ENCODE measurements at places on chromosomes 4 and X.

- no peak for DNase-seq
These were observed 628.8 kb downstream of the SPRY1 start for GRCh38 chr4:124025428-124025827.

GRCh38 chr4:111542056-111542455, 603.2 kb upstream of the FAM241A start:
- DNase-seq: no peak

DNA sequence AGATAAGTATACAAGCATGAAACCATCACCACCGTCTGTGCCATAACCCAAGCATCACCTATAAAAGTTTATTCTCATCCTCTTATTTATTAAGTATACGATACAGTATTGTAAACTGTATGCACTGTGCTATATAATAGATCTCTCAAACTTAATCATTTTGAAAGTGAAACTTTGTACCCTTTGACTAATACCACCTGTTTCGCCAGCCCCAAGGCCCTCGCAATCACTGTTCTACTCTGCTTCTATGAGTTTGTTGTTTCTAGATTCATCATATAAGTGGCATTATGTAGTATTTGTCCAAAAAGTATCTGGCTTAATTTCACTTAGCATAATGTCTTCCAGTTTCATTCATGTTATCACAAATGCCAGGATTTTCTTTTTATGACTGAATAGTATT, 72.1 kb upstream of the DOCK11 start:
- no peak for DNase-seq

- peak; percentile 38 for DNase-seq
These were observed at the start of the genes DHRSX and ZBED1 for GRCh38 chrX:2500803-2501558. Gene DHRSX (minus strand): TSS chrX:2500976. CDS start chrX:2500925, 51 bp downstream. Gene ZBED1 (minus strand): TSS chrX:2500976. CDS start chrX:2490719, 10,257 bp downstream.

GRCh38 chrX:31435592-31435991, 363.8 kb upstream of the FTHL17 start:
- no peak for DNase-seq

GRCh38 chr4:178602833-178603232, 1160.6 kb upstream of the AGA start:
- DNase-seq: no peak

GRCh38 chr4:144967161-144967560, 130.8 kb downstream of the ANAPC10 start:
- no peak for DNase-seq

- DNase-seq: no peak
These were observed 83.5 kb upstream of the SPIN4 start for GRCh38 chrX:63434665-63435064.

GRCh38 chrX:48021026-48021900, 14.5 kb downstream of the SPACA5 start:
- peak; percentile 78 for DNase-seq

DNA sequence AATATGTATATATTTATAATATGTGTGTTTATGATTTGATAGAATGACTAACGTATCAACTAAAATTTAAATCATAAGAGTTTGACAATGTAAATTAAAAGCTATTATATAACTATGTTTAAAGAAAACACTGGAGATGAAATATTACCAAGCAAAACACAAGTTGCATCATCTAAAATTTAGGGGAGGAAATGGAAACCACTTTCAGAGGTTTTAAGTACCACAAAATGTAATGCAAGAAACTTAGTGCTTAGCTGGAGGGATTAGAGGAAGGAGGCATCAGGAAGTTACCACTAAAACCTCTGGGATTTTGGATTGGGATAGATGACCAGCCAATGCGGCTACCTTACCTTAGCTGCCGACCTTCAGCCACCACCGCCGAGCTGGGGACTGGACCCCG, 1192.1 kb upstream of the PRKX start:
- no peak for DNase-seq

DNA sequence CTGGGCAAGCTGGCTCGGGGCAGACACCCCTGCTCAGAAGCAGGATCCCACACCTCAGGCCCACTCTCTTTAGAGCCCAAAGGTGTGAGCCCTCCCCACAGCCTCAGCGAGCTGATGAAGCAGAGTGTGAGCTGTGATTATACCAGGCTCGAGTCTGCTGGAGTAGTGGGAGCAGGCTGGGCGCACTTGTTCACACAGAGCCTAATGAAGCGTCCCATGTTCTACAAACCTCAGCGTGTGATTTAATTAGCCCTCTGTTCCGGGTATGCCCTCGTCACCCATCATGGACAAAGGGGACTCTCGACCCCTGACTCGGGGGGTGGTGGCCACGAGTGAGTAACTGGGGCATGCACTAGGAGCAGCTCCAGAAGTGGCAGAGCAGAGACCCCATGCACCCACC, 62.3 kb downstream of the PPP2R2C start:
- DNase-seq: no peak

DNA sequence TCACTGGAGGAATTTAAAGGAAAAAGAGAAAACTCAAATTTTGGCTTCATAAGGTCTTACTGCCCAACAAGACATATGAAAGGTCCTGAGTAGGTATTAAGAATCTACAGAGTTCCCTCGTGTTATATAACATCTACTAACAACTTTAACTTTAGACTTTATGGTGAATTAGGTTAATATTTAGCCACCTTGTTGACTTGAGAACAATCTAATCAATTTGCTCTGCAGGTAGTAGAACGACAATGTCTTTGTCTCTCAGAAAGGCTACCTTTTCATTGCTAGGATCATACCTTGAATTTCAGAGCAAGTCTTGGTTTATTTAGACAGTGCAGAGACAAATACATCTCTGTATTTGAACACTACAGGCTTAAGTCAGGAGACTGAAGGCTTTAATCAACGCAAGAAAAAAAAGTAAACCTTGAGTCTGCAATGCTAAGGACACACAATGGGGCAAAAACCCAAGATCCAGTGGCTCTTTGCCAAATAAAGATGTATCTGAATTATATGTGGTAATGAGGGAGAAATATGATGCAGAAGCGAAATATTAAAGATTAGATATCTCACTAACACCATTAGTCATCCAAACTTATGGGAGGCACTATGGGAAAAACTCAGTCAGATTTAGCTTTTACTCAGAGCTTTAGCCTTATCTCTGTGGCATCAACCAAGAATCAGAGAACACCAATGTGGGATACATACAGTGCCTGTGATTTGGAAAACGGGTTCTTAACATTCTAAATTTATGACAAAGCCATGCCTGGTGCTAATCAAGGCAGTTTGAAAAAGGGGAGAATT, 93.6 kb upstream of the FTHL17 start:
- DNase-seq: no peak

DNA sequence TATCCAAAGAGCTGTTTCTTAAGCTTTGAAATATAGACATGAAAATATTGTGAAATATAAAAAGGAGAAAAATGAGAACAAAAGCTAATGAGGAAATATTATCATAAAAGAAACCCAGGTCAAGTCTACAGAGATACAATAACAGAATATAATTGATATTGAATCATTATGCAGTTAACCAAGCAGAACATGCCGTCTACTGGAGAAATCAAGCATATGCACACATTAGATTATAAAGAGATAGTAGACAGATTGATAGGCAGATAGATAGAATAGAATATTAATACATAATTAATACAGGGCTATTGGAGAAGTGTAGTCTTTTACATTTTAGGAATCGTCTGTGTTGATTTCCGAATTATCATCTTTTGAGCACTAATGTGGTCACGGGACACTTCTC, 208.5 kb downstream of the EPHA5 start:
- no peak for DNase-seq

GRCh38 chr4:1792832-1793495, at the start of gene FGFR3:
Gene FGFR3 (plus strand): TSS chr4:1793293. CDS start chr4:1793935, 642 bp downstream.
- peak; percentile 14 for DNase-seq

DNA sequence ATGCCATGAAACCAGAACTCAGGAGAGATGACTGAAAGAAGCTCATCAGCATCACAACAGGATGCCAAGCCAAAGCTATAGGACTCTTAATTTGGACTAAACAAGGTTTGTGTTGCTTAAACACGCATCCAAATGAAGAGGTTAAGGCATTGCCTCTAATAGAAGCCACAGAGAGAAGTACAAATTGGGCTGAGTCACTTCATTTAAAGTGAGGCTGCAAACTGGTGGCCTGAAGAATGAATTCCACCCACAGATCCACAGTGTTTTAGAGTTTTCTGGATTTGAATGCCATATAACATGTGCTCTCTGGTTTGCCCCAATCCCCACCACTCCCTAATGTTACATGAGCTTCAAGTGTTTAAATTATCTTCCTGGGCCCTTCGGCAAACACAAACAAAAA, 103.5 kb downstream of the FIP1L1 start:
- DNase-seq: no peak

DNA sequence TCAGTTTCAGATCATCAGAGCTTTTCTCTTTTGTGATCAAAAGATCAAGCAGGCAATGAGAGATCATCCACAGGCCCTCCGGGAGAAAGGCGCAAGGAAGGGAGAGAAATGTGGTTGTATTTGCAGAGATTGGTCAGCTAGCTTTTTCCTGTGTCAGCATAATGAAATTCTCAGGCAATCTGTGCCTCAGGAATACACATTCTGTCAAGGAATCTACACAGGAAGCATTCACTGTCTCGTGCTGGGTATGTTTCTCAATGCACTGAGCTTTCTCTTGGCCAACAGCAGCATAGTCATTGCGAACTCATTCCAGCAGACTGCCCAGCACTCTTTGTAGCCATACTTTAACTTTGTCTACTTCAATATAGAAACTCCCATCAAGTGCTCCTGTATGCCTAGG, 413.7 kb downstream of the PPP3CA start:
- DNase-seq: no peak

- DNase-seq: no peak
These were observed 893 bp upstream of the METAP1 start for GRCh38 chr4:98994474-98995182.

DNA sequence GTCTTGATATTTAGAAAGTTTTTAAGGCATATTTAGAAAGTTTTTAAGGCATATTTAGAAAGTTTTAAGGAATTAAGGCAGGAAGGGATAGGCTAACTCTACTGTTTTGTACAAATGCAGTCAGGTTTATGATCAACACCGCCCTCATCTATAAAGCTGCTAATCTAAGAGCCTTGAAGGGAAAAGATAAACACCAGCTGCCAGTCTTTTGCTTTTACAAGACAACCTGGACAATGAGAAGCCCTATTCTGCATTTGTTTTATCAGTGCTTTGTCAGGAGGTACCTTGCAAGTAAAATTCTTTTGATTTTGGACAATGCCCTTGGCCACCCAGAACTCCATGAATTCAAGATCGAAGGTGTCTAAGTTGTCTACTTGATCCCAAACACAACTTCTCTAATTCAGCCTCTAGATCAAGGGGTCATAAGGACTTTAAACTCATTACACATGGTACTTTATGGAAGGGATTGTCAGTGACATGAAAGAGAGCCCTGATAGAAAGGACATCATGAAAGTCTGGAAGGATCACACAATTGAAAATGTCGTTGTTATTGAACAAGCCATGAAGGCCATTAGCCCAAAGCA, 39.8 kb downstream of the IL15 start:
- DNase-seq: no peak

DNA sequence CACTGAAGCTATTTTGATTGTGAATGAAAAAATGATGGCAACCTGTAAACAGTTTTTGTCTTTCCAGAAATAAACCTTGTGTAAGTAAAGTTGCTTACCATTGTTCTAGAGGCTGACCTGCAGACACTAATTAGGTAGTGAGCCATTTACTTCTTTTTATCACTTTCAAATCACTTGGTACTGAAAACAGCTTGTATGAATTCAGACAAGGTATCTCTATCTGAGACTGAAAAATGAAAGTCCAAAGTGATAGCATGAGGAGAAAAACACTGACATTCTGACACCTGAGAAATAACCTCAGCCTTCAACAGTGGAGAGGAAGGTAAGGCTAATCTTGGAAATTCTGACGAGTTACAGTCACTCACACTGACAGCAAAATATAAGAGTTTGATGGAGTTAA, 238.8 kb downstream of the GPC3 start:
- no peak for DNase-seq

- no peak for DNase-seq
These were observed 136.4 kb downstream of the MAPK10 start for GRCh38 chr4:86223472-86223871.

DNA sequence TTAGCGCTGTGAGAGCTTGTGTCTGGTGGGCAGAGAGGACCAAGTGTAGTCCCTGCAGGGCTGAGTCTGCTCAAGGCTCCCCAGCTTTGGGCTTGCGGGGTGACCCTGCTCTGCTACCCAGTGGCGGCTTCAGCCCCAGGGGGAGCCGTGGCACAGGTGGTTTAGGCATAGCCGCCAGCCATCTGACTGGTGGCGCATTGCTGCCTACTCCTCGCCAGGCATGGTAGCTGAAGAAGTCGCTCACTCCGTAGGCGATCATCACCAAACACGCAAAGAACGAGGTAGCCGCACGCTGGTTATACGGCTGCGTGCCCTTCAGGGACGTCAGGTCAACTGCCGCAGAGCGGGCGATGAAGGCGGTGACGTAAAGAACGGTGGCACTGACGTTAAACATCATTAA, 180.7 kb upstream of the DIPK2B start:
- DNase-seq: no peak

- no peak for DNase-seq
These were observed 133.8 kb downstream of the LDB2 start for GRCh38 chr4:16764622-16765021.

DNA sequence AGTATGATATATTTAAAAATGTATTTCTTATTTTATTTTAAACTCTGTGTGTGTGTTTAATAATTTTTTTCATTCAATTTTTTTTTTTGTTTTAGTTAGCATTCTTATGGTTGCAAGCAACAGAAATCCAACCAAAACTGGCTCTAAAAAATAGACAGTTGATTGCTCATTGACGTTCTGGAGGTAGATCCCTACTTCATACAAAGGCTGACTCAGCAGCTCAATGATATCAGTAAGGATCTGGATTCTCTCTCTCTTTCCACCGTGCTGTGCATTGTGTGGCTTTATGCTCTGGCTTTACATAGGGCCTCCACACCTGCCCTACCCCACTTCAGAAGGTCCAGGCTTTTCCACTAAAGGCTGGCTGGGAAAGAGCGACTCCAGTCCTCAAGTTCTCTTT, 117.8 kb downstream of the UCHL1 start:
- DNase-seq: no peak

DNA sequence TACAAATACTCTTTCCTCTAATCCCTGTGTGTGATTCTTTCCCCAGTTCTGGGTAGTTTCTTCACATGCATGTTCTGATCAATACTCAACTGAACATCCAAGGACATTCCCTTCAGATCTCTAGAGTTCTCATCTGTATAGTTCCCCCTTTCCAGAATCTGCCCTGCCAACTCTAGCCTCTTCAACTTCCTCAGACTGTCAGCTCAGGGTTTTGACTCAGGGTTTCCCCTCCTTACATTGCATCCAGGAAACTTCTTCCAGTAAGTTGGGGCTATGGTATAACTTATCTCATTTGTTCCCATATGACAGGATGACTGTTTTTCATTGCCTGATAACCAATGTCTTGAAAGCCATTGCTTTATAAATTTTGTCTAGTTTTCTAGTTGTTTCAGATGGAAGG, 14.2 kb upstream of the ANKRD17 start:
- no peak for DNase-seq

DNA sequence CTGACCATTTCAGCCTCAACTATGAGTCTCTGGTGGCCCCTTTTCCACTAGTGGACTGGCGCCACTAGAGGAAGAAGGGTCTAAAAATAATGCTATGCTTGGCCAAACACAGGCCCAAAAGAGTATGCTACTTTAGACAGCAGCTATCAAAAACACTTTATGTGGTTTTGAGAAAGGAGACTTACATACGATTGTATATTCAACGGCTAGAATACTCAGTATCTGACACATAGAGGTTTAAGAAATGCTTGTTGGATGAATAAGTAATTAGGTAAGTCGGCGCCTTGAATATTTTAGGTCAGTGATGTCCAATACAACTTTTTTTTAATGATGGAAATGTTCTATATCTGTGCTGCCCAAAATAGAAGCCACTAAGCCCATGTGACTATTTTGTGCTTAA, 25.7 kb upstream of the TMPRSS11A start:
- DNase-seq: no peak

Measured in CD4-positive, alpha-beta T cell treated with Interleukin-2 at 100 ng/mL for 4 hours (primary cell).